ENCODE measurements at places on chromosomes 2 and 18.

DNA sequence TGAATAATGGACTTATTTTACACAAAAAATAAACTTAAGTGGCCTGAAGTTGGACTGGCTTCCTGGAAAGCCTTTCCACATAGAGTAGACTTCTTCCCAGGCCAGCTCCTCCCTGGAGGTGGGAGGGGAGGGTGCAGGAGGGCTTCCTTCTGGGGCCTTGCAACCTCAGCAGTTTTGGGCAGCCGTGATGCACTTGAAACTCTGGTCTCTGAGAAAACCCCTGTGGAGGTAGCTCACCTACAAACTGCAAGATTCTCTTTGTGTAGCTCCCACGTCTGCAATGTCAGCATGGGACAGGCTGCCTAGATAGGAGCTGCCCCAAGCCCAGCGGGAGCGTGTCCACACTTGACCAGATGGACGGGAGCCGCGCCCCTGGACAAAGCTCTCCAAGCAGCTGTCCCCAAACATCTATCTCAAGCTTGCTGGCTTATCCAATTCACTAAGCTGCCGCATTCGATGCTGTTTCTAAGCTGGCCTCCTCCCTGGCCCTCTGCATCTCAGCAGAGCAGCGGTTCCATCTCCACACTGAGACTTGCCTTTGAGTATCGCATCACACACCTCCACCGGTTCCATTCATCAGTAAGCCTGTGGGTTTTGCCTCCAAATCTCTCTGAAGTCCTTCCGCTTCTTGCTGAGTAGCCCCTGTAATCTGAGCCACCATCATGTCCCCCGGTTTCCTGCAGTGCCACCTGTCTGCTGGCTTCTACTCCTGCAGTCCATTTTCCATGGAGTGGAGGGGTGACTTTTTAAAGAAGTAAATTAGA, 1.6 kb upstream of the LPIN1 start:
- DNase-seq = no peak

DNA sequence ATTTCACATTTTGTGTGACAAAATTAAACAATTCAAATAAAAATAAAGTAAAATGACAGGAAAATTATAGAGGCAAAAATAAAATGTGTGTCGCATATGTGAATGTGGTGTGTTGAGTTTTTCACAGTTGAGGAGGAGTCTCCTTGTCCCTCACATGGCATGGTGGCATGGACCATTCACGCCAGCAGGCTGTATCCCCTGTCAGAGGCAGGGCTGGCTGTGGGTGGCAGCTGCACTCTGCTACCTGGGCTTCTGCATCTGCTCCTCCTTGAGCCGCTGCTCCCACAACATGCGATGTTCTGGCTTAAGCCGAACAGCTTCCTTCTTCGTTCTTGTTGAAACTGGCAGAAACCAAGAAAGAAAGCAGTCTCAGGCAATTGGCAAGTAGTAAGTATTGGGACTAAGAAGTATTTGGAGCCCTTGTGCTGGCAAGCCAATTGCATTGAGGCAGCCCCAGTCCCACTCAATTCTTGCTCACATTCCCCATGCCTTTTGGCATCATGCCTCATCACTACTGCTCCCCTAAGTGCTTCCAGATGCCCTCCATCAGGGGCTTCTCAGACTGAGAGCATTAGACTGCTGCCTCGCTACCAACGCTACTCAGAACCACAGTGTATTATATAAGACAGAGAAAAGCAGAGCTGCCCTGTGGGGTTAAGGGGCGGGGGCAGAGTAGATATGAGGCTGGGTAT, 177.9 kb upstream of the NABP1 start:
- DNase-seq = no peak

- peak; percentile 56 for DNase-seq
Measured at GRCh38 chr2:104378853-104379374, 475.0 kb upstream of the POU3F3 start.

DNA sequence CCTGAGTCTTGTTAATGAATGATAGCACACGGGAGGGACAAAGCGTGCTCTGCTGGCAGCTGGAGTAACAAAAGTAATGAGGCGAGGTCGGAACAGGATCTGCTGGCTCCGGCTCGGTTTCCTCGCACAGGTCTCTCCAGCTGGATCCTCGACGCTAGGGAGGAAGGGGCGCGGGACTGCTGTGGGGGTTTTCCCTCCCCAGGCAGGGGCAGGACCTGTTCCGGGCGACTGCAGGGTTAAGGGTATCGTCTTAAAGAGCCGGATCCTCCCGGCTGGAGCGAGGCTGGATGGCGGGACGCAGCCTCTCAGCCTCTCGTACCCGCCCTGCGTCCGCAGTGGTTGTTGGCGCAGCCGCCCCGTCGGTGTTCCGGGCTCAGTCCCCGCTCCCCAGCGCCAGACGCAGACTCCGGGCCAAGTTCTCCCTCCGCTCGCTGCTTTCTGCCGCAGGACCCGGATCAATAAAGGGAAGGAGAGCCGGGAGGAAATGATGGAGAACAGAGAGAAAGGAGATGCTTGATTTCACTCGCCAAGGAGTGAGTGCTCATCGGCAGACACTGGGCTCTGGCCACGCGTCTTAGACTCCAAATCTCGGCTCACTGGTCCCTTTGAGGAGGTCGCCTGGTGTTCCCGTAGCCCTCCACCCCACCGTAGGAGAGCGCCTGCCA, 1.1 kb upstream of the LIPG start:
- DNase-seq = peak; percentile 75

- DNase-seq = no peak
Measured at GRCh38 chr18:70311726-70312125, 22.9 kb downstream of the SOCS6 start.

GRCh38 chr2:74502720-74503505, 3.5 kb upstream of the LBX2 start:
- DNase-seq = no peak

DNA sequence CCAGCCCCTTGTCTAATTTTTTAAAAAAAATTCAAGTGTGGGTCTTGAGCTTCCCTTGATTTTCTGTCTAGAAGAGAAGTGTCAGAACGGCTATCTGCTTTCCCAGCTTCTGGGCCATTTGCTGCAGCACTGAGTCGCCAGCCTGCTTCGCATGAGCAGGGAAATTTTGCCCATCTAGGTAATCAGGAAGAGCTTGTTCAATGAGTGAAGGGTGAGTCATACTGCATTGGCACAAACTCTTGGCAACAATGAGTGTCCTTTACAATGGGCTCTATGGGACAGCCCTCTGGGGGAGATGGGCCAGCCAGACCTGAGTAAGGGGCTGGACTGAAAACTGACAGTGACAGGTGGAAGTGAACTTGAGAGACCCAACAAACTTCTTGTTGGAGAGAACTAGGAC, 2.4 kb upstream of the RNF144A start:
- no peak for DNase-seq

GRCh38 chr2:105802587-105802986, 57.9 kb downstream of the NCK2 start:
- DNase-seq = no peak

- no peak for DNase-seq
Measured at GRCh38 chr2:38427936-38428335, 50.9 kb upstream of the ATL2 start.

- DNase-seq = no peak
Measured at GRCh38 chr2:110637093-110637492, 40.8 kb downstream of the BUB1 start.

DNA sequence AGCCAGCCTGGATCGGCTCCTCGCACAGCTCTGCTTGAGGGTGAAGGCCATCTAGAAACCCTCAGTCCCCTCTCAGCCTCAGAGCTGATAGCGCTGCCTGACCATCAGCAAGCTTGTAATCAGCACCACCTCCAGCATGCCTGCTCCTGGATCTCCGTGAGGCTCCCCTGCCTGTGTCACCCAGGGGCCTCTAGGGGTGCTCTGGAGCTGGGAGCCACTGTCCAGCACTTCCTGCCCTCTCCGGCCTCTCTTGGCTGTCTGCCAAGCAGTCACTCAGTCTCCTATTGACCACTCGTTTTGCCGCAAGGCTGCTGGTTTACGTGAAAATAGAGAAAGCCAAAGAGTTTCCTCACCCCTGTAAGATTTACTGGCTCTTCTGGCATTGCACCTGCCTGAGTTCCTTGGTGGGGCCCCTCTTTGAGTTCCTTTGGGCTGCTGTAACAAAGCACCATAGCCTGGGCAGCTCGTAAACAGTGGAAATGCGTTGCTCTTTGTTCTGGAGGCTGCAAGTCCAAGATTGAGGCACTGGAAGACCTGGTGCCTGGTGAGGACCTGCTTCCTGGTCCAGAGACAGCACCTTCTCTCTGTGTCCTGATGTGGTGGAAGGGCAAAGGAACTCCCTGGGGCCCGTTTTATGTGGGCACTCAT, 17.9 kb downstream of the CAPN10 start:
- DNase-seq = peak; percentile 49

GRCh38 chr2:18825838-18826237, 236.5 kb upstream of the NT5C1B start:
- no peak for DNase-seq

- DNase-seq = no peak
Measured at GRCh38 chr2:162242586-162243280, 512 bp downstream of the FAP start.

DNA sequence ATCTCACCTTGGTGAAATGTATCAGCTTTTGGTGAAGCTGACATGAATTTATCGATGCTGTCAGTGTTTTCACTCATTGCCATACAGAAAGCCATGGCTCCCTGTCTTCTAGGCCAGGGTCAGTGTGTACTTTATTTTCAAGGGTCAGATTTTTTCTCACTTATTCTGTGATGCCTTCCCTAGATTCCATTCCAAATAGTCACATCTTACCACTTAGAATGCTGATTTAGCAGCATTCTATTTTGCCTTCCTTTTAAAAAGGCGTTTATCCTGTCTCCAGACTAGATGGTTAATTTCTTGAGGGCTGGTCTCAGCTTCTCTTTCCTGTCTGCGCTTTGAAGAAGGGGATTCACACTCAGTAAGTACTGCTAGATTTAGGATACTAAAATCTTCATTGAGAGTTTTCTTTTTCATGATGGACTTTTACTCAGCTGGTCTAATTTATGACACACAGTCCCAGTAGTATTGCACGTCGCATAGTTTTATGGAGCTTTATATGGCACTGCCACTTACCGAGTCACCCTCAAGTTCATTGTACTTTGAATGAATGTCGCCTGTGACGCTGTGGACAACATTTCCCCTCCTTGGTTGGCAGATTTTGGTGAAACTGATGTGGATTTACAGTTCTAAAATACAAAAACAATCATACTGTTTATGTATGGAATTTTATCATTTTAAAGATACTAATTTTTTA, 194.0 kb downstream of the ZNF407 start:
- DNase-seq = no peak

- DNase-seq = no peak
Measured at GRCh38 chr2:70716131-70716743, 51.8 kb downstream of the ADD2 start.

- DNase-seq = no peak
Measured at GRCh38 chr2:197332641-197333040, 22.1 kb upstream of the ANKRD44 start.

- DNase-seq = no peak
Measured at GRCh38 chr2:187855689-187856088, 301.5 kb upstream of the TFPI start.

GRCh38 chr2:58358026-58358425, 116.9 kb upstream of the FANCL start:
- DNase-seq = no peak

DNA sequence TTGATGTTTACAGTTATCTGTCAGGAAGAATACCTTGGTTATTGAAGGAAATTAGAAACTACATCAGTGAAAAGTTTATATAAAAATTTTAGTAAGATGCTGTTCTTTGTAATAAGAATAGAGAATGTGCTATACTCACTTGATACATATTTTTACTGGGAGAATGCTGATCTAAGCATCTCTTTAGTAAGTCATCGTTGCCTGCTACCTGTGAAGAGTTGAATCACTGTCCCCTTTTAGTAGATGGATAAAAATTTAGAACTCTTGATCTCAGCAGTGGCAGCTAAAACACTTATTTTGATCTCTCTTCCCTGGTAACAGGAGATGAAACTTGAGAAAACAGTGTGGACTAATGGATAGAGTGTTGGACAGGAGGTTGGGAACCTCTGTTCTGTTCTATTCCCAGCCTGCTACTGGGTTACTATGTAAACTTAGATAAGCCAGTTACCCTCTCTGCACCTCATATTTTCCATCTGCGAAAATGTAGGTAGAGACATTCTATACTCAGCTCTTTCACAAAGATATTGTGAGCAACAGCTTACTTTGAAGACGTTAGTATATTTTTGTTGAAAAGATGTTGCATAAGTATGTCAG, 100.3 kb downstream of the FEZ2 start:
- DNase-seq = no peak

DNA sequence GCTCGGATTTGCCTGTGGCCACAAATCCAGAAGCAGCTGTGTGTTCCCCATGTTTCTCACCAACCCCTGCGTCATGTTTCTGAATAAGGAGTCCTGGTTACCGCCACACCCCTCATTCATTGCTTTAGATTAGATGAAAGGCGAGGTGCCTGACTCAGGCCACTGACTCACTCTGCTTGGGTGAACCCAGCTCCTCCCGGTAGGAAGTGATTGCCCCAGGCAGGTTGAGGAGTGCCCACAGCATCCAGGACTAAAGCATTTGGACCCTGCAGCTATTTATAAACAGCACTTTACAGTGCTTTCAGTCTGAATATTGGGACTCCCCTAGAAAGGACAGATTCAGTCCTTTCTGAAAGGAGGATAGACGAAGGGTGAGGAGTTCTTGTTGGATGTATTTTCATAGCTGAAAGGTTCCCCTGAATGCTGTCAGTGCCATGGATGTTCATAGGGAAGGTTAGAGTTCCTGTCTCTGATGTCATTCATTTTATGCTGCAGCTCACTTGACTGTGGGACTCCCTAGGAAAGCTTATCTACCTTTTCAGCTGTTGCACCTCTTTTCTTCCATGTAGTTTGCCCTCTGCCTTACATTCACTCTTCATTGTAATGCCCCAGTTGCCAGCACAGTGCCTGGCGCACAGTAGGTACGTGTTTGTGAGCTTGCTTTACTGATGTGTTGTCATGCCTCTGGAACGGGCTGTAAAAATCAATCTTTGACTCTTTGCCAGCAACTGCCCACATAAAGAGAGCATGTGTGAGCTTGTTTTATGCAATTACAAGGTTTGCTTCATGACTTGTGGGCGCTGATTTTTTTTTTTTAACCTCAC, 14.9 kb downstream of the ITGA6 start:
- no peak for DNase-seq

DNA sequence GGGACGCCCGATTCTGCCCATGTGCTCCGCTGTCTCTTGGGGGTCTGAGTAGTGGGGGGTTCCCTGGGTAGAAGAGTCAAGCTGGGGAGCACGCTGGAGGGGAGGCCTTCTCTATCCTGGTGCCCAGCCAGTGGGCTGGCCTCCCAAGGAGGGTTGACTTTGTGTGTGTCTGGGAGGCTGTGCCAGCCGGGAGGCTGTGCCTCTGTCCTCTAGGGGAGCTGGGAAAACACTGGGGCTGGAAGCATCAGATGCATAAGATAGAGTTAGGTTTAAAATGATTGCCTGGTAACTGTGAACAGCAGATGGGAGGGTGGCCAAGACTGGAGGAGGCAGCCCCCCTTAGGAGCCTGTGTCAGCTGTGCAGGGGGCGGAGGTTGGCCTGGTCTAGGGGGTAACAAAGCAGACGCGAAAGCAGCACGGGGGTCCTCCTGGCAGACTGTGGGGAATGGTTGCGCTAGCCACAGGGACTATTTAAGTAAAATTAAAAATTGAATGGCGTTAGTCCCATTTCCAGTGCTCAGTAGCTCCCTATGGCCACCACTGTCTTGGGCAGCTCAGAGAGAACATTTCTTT, 1.3 kb downstream of the ING5 start:
- no peak for DNase-seq

Measured in D341Med (cell line).